ENCODE measurements at places on chromosomes 2 and 18.
A peak's percentile ranks its signal among the peaks of the same experiment; 100 is the strongest.

- peak; percentile 25 for DNase-seq
These were observed 179.4 kb downstream of the DOK6 start for GRCh38 chr18:69580107-69580506.

DNA sequence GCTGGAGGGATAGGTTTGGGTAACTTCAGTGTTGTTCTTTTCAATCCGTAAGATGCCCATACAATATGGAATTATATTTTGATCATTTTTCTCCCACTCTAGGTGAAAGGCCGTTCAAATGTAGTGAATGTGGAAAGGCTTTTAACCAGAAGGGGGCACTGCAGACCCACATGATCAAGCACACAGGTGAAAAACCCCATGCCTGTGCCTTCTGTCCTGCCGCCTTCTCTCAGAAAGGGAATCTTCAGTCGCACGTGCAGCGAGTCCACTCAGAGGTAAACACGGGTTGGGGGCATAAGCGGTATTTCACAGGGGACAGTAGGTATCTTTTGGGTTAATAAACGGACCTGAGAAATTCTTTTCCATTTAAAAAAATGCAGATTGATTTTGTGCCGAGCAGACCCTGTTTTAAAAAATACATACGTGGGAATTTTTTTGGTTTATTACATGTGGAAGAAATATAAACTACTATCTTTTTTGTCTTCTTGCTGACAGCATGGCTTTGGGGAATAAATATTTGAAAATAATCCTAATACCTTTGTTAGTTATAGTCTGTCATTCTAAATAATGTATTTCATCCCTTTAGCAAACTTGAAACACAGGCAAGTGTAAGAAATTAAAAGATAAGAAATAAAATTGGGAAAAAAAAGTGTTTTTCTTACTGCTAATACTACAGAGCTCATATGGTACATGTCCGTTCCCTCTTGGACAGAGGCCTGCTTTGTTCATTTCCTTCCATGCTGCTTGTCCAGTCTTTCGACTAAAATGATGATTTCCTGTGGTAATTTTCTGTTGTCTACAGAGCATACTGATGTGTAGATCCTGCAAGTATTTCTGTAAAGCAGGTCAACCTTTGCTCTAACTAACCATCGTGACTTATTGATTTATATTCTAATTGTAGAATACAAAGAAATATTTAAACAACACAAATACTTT is 53.3 kb downstream of the ZNF236 start:
- DNase-seq = peak; percentile 66

- no peak for DNase-seq
These were observed 39.5 kb downstream of the COX7A2L start for GRCh38 chr2:42321452-42322064.

DNA sequence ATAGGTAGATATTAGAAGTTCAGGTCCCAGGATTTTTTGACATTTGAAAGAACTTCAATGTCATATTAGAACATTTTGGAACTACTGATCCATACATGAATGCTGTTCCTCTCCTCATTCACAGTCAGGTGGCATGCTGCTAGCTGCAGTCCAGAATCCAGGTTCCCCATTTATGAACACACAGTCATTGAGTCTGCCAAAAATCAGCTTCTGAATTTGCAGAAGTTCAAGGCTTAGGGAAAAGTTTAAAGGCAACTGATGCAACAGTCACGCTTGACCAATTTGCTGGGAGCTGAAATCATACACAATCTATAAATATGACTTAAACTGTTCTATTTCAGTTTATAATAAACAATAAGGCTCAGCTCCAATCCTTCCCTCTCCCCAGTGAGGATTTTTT is 17.3 kb upstream of the TTR start:
- no peak for DNase-seq

- DNase-seq = no peak
These were observed 635.7 kb upstream of the NRXN1 start for GRCh38 chr2:51667679-51668078.

Measured in activated CD8-positive, alpha-beta T cell treated with anti-CD3 and anti-CD28 coated beads, Interleukin-2, amount 10 ng/mL, durations not matched to agents 7 days and 5 days (primary cell).